ENCODE measurements at places on chromosomes 5 and 9.

GRCh38 chr5:119346394-119346793, 9.4 kb upstream of the TNFAIP8 start:
- DNase-seq, result peak; percentile 58

- no peak for DNase-seq
Measured at GRCh38 chr9:68802525-68803015, 97.5 kb downstream of the PIP5K1B start.

- DNase-seq, result no peak
Measured at GRCh38 chr9:137123468-137123837, 8.9 kb upstream of the DPP7 start.

DNA sequence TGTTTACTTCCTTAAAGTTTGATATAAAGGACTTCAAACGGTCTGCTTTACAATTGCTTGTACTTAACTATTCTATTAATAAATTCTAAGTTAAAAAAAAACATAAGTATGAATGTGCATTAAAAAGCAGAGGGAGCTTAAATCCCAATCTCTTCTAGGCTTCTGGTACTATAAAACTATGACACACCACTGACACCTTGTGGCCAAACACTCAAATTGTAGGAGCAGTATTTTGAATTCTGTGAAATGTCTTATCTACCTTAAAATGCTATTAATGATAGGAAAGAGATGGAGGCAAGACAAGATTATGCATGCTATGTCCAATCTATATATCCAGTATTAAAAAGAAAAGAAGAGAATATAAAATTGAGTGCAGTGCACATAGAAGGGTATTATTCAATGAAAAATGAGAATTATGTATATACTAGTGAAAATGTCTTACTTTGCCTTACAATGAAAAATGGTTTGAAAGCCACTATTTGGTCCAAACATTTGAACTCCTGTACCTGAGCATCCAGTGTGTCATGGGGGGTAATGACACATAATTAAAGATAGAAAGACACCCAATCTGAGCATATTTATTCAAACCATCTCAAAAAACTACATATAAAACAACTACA, 87.6 kb downstream of the ERP44 start:
- DNase-seq, result peak; percentile 66

GRCh38 chr9:99825172-99826046, 3.7 kb downstream of the NR4A3 start:
- DNase-seq, result no peak

- no peak for DNase-seq
Measured at GRCh38 chr5:36904677-36905076, 28.1 kb downstream of the NIPBL start.

GRCh38 chr9:68951879-68952659, 61.8 kb downstream of the PRKACG start:
- peak; percentile 73 for DNase-seq

DNA sequence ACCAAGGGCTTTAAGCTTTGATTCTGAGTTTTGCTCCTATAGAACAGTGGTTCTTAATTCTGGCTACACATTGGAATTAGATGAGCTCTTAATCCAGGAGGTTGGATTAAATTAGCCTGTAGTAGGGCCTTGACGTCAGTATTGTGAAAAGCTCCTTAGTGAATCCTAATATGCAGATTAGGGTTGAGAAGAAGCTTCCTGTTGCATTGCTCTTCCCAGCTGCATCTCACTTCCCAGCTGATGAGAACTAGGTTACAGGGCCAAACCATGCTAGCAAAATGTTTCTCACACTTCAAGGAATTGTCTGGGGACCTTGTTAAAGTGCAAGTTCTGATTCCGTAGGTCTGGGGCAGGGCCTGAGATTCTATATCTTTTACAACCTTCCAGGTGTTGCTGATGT, 300.0 kb downstream of the ZSWIM6 start:
- no peak for DNase-seq

- no peak for DNase-seq
Measured at GRCh38 chr5:127695346-127695745, 7.8 kb upstream of the CCDC192 start.

GRCh38 chr9:127123064-127123890, 842 bp upstream of the ANGPTL2 start:
- no peak for DNase-seq

GRCh38 chr5:108196276-108196675, 185.6 kb downstream of the FBXL17 start:
- no peak for DNase-seq

DNA sequence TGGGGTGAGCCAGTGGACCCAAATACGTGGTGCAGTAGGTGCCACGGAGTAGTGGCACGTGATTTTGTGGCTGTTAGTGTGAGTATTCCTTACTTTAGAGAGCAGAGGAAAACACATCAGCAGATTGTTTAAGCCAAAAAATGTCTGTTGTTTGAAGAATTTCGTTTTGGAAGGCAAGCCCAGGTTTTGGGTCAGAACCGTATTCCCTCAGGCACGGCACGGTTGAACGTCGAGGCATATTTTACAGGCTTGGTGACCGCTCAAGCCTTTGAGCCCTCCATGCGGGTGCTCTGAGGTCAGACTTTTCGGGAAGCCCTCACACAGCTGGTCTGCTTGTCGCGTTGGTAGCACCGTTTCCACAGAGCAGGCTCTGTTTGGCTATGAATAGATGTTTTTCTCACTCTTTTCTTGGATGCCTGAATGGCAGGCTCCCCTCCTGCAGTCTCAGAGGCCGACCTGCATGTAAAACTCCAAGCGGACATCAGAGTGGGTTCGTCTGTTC, 27.2 kb downstream of the NEK6 start:
- DNase-seq, result no peak

DNA sequence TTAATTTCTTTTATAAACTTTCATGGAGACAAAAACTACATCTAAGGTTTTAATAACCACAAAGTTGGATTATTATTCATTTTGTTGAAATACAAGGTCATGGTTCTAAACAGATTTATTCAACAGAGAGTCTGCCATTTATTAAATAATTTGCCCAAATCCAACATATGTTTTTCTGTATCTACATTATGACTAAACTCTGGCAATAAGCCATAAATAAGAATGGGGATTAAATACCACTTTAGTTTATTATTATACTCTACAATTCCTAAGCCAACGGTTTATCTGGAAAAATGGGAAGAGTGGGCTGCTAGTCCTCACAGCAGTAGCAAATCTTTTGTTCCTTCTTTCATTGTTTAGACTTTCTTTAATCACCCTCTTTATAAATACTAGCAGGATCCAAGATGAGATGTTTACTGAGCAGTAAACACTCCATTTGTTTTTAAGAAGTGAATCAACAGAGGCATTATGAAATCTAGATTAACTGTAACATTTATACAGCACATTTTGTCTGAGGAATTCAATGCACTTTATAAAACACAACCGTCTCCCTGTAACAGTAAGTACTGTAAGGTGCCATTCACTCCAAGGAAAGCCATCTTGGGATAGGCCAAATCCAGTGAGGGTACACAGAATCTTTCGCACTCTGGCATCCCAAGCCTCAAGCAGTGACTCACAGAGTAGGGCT, 89.7 kb downstream of the DROSHA start:
- DNase-seq, result no peak

GRCh38 chr9:106283769-106284168, 579.2 kb upstream of the ZNF462 start:
- no peak for DNase-seq

GRCh38 chr5:66647146-66647856, 51.1 kb downstream of the MAST4 start:
- no peak for DNase-seq

DNA sequence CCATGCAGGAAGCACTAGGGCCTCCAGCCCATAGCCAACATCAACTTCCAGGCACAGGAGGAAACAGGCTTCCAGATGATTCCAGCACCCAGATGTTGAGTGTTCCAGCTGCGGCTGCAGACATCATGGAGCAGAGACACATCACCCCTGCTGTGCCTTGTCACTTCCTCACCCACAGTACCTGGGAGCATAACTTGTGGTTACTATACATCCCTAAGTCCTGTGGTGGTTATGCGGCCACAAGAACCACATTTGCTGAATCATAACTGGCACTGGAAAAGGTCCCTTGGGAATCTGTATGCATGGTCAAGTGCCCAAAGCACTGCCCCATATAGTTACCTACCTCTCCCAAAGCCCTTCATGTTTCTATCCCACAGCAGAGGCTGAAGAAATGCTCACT, 56.6 kb downstream of the WHRN start:
- DNase-seq, result no peak

- no peak for DNase-seq
Measured at GRCh38 chr5:1948111-1948510, 65.4 kb upstream of the IRX4 start.

Measured in suppressor macrophage treated with lipopolysaccharide for 4 hours (primary cell).